ENCODE measurements at places on chromosomes 12 and 14. TPM values are rescaled to one million over a fixed set of nuclear protein-coding genes. Genes with fewer than 3 reads are reported as not detected.
A peak's percentile ranks its signal among the peaks of the same experiment; 100 is the strongest.

DNA sequence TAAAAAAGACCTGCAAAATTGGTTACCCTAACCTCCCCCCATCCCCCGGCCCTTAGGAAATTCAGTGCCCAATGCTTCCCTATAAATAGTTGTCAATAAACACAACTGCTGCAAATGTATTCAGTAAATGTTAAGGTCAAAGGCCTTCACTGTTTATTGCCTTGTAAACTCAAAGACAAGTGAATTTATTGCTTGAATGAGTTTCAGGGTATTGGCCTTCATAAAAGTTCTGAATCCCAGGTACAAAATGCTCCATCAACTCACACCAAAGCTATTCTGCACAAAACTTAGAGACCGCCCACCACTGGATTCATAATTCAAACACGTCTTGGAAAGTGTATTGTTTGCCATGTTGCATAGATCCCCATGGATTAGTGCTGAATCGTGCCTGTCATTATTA is 63.3 kb upstream of the CDKN3 start:
- H3K27me3 ChIP-seq: no peaks in the 10 kb centered on the region
- DNase-seq: no peak
- no peak overlapping the region for H3K27ac ChIP-seq
- no peaks in the 10 kb centered on the region for H3K36me3 ChIP-seq

- peaks cover 7% of the 10 kb centered on the region for H3K4me1 ChIP-seq
- H3K27me3 ChIP-seq: no peaks in the 10 kb centered on the region
- no peak overlapping the region for H3K4me3 ChIP-seq
- DNase-seq: no peak
Observed at GRCh38 chr14:72614365-72614764, 279.5 kb downstream of the DPF3 start.

GRCh38 chr12:131381716-131382430 is 329.0 kb upstream of the SFSWAP start:
- no peak for DNase-seq
- H3K4me1 ChIP-seq: no peaks in the 10 kb centered on the region
- peaks cover 57% of the 10 kb centered on the region for H3K27me3 ChIP-seq
- H3K27ac ChIP-seq: no peak overlapping the region
- no peaks in the 10 kb centered on the region for H3K36me3 ChIP-seq
- no peak overlapping the region for H3K4me3 ChIP-seq

GRCh38 chr12:29176941-29177340 is 27.9 kb downstream of the FAR2 start:
- H3K4me3 ChIP-seq: no peak overlapping the region
- no peaks in the 10 kb centered on the region for H3K27me3 ChIP-seq
- H3K27ac ChIP-seq: no peak overlapping the region
- DNase-seq: peak; percentile 17

GRCh38 chr12:5830111-5830510 is 114.9 kb downstream of the ANO2 start:
- H3K4me1 ChIP-seq: no peaks in the 10 kb centered on the region
- no peak overlapping the region for H3K27ac ChIP-seq
- no peak for DNase-seq

GPR65 gene
- total RNA-seq: not detected
